ENCODE measurements at places on chromosomes 4 and X.

- DNase-seq, result no peak
Measured at GRCh38 chr4:179125870-179126269, 1683.6 kb upstream of the AGA start.

DNA sequence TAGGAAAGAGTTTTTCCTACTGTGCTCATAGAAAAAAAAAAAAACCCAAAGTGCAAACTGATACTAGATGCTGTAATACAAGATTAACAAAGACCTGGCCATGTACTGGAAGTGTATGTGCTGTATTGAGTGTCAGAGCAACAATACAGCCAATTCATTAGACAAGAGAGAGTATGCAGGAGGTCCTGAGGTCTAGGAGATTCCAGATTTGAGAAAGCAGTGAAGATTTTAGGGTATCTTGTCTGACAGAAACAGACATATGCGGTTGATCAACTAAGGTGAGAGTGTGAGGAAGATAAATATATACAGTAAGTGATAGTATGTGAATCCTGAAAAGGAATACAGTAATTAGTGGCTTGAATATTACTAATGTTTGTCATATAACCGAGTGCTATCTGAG is 3.0 kb downstream of the GPR174 start:
- no peak for DNase-seq

DNA sequence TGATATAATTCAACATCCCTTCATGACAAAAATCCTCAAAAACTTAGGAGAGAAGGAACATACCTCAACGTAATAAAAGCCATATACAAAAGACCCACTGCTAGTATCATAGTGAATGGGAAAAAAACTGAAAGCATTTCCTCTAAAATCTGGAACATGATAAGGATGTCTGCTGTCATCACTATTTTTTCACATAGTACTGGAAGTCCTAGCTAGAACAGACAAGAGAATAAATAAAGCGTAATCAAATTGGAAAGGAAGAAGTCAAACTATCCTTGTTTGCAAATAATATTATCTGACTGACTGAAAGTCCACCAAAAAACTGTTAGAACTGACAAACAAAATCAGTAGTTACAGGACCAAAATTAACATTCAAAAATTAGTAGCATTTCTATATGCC is 985.4 kb upstream of the AGA start:
- DNase-seq, result no peak

GRCh38 chr4:163167333-163167626 is 590 bp upstream of the NAF1 start:
- peak; percentile 44 for DNase-seq

DNA sequence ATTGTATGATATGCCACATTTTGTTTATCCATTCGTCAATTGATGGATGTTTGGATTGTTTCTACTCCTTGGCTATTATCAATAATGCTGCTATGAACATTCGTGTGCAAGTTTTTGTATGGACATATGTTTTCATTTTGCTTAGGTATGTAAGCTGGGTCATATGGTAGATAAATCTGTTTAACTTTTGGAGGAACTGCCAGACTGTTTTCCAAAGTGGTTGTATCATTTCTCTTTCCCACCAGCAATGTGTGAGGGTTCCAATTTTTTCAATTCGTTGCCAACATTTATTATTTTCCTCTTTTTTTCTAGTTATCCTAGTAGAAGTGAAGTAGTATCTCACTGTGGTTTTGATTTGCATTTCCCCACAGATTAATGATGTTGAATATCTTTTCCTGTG is 71.8 kb downstream of the DIAPH2 start:
- no peak for DNase-seq

DNA sequence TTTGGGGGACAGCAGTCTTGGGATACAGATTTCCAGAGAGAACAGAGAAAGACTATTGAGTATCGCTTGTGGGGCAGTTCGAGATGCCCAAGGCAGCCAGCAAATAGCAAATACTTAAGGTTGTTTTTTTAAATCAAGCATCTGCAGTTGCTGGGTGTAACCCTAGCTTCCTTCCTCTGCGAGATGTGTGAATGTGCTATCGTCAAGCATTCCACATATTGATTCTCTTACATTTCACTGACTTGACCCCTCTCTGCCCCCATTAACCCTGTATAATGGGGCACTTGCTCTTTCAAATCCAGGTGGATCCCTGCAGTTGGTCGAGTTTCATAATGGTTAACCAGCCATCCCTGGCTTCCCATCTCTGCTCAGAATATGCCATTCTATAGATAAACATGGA is 23.5 kb downstream of the KCNE5 start:
- DNase-seq, result no peak

- no peak for DNase-seq
Measured at GRCh38 chr4:31052519-31052918, 332.4 kb downstream of the PCDH7 start.

DNA sequence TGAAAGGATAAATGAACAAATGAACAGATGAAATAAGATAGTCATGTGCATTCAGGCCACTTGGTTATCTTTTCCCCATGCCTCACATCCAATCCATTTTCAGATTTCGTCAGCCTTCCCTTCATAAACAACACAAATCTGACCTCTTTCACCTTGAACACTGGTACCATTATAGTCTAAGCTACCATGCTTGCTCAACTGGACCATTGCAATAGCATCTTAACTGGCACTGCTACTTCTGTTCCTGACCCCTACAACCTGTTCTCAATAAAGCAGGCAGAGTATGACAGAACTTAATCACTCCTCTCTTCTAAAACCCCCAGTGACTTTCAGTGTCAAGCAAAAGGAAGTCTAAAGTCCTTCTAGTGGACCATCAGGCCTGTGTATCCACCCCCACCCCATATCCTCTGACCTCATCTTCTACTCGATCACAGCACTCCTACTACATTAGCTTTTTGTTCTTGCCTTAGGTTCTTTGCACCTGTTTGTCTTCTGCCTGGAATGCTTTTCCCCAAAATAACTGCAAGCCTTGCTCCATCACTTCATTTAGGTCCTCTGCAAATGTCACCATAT is 40.7 kb downstream of the LARP7 start:
- DNase-seq, result no peak

GRCh38 chr4:140150886-140151698 is 2.9 kb downstream of the MAML3 start:
- DNase-seq, result peak; percentile 98

- DNase-seq, result peak; percentile 39
Measured at GRCh38 chrX:51866210-51866609, 27.2 kb upstream of the MAGED1 start.

GRCh38 chr4:137359691-137360315 is 172.5 kb downstream of the PCDH18 start:
- no peak for DNase-seq

GRCh38 chrX:88903989-88904718 is 157.1 kb downstream of the CPXCR1 start:
- no peak for DNase-seq

- peak; percentile 22 for DNase-seq
Measured at GRCh38 chr4:5033281-5033841, 14.1 kb upstream of the CYTL1 start.

- DNase-seq, result no peak
Measured at GRCh38 chr4:123043013-123043412, 120.6 kb upstream of the NUDT6 start.

DNA sequence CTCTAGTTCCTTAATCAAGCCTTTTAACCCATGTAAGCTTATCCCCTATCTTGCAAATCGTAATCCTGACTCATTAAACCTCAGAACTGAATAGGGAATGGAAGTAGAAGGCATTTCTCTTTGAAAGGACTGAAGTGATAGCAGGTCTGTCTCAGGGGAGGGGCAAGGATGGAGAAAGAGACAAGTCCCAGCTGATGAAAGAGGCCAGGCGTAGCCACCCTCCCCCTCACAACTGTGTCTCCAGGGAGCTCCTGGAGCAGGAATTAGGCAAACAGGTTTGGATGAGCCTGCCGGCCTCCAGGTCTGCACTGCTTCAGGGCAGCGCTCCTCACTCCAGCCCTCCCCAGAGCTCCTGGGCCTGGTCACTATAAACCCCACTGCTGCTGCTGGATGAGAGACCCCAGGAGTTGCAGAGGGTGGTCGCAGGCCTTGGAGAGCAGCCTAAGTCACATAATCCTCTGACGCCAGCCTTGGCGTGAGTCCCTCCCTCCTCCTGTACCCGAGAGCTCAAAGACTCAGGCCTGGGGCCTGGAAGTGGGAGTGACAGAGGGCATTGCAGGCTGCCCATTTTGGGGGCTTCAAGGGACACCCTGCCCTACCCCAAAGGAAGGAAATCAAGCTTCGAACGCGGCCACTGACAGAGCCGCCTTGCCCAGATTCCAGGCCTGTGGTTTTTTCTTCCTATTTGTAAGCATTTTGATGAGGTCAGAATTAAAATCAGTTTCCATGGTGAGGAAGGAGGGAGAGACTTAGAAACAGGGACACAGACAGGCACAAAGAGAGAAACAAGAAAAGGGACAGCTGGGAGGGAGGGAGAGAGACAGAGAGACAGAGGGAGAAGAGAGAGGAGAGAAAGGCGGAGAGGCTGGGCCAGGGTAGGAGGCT is 21.2 kb upstream of the MSX1 start:
- no peak for DNase-seq

GRCh38 chr4:121712001-121712651 is 15.3 kb upstream of the ANXA5 start:
- DNase-seq, result no peak

GRCh38 chrX:13888284-13888683 is 71.4 kb upstream of the GPM6B start:
- no peak for DNase-seq

- peak; percentile 6 for DNase-seq
Measured at GRCh38 chr4:151359576-151359975, 34.2 kb upstream of the SH3D19 start.

DNA sequence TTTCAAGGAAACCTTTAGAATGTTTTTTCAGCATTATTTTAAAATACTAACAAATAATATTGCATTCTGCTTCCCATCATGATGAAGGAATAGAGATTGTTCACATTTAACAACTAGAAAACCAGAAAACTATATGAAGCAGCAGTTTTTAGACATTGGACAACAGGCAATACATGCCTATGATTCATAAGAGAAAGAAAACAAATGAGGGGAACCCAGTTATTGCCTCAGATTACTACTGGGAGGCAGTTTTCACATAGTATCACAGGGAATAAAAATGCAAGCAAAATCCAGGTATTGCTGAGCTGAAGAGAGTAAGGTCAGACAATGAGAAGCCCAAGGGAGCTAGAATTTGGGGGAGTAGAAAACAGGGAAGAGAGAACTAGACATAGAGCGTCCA is 373.6 kb downstream of the MAPK10 start:
- DNase-seq, result no peak

GRCh38 chr4:28469886-28470285 is 1609.2 kb downstream of the STIM2 start:
- no peak for DNase-seq

DNA sequence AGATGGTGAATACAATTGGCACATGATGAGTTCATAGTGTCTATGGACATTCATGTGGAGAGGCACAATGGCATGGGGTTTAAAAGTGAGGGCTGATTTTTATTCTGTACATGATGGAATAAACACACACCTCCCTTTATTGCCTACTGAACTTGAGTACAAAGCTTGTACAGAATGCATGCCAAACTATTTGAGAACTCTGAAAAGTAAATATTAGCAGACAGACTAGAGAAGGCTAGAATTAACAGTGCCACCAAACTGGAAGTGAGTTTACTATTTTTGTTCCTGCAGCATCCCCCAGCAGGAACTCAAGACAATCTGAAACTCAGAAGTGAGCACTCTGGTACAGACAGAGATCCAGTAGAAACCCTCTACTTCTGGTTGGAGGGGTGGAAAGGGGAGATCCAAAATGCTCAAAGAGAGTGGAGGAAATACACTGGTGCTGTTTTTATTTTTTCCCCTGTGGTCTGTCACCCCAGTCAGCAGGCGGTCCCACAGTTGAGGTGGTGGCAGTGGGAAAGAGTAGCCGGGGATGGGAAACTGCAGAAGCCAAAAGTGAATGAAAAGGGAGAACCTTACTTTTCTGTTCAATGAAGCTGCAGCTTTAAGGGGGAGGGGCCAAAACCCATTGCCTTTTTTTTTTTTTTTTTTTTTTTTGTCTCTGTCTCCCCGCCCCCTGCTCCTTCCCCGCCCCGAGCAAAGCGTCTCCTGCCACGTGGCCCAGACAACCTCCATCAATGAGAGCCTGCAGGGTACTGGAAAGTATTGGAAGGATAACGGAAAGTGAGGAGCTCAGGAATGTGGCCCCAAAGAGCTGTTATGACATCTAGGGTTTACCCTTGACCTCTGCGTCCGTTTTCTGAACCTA is 20.5 kb downstream of the AKAP4 start:
- no peak for DNase-seq

DNA sequence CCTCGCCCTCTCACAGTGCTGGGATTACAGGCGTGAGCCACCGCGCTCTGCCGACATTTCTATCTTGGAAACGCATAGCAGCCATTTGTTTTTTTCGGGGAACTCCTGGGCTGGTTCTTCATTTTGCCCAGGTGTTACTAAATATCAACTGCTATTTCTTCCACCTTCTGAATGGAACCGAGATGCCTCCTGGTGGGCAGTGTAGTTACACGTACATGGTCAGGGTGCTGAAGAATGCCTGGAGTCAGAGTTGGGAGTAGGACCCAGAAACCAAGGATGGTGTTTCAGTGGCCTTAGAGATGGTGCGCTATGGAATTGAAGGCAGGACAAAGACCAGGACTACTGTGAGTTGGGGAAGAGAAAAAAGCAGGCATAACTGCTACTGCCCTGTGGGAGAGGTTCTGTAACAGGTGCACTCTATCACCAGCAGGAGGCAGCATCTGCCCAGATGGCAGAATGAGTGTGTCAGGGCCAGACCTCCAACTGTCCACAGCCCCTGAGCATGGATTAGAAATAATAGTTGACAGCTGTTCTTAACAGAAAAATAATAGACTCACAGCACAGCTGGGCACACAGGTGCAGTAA is 81.7 kb downstream of the ZC4H2 start:
- DNase-seq, result peak; percentile 9

GRCh38 chrX:153875391-153876111 is 10.4 kb downstream of the L1CAM start:
- DNase-seq, result peak; percentile 23

DNA sequence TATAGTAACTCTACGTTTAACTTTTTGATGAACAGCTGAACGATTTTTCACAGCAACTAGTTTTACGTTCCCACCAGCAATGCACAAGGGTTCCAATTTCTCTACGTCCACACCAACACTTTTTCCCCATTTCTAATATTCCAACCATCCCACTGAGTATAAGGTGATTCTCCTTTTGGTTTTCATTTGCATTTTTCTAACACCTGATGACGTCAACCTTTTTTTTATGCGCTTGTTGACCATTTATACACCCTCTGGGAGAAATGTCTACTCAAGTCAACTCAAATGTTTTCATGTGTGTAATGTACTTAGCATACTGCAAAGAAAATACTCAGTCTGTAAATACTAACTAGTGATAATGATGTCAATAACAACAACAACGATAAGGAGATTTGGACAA is 177.2 kb upstream of the TENM3 start:
- DNase-seq, result no peak

GRCh38 chrX:19990151-19990555 is 708 bp downstream of the BCLAF3 start:
- DNase-seq, result no peak

DNA sequence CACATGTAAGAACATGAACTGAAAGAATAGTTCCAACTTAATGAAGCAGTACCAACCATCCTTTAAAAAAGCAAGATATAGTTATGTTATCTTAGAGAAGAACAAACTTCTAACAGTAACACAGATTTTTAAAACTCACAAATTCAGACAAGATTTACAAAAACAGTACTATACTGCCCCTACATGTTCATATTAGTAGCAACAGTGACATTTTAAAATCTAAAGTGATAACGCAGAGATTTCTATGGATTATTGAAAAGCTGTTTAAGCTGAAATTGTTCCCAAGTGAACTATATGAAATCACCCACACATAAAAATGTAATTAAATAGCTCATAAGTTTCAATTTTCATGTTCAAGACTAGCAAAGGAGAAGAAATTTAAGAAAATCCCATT is 166.0 kb downstream of the FBXW7 start:
- no peak for DNase-seq

GRCh38 chrX:133005042-133005441 is 46.6 kb upstream of the HS6ST2 start:
- DNase-seq, result peak; percentile 9
